ENCODE measurements at places on chromosomes 11 and 22. TPM values are rescaled to one million over a fixed set of nuclear protein-coding genes. Genes with fewer than 3 reads are reported as not detected.

Gene LMO2
- total RNA-seq = 23.7 TPM

Gene ZP1
- total RNA-seq = not detected

Gene SLC7A4
- not detected for total RNA-seq

Gene OR8B3
- not detected for total RNA-seq

Gene LARGE1
- 4.5 TPM for total RNA-seq

Gene GLB1L2
- 0.07 TPM for total RNA-seq

Data from mammary microvascular endothelial cell (primary cell).